ENCODE measurements at places on chromosomes 1 and 21.
A peak's percentile ranks its signal among the peaks of the same experiment; 100 is the strongest.

DNA sequence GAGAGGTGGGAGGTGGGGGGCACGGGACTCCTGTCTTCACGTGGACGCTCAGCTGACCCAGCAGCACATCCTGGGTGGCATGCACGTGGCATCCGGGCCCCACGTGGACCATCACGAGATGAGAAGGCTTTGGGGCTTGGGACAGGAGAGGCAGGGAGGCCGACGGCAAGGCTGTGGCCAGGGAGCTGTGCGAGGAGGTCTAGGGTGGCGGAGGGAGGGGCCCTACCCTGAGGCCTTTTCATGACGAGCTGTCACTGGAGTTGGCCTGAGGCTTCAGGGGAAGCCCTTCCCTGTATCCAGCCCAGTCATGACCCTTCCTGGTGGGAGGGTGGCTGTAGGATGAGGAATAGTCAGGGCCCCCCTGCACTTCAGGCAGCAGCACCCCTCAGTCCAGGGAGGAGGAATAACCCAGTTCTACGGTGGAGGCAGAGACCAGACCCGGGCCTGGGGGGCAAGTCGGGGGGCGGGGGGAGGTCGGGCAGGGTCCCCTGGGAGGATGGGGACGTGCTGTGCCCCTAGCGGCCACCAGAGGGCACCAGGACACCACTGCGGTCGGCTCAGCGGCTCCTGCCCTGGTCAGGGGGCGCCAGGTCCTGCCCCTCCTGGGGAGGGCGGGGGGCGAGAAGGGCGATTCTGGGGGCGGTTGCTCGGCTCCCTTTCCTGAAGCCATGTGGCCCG lies 2.0 kb upstream of the PERM1 start:
- peak; percentile 80 for DNase-seq

DNA sequence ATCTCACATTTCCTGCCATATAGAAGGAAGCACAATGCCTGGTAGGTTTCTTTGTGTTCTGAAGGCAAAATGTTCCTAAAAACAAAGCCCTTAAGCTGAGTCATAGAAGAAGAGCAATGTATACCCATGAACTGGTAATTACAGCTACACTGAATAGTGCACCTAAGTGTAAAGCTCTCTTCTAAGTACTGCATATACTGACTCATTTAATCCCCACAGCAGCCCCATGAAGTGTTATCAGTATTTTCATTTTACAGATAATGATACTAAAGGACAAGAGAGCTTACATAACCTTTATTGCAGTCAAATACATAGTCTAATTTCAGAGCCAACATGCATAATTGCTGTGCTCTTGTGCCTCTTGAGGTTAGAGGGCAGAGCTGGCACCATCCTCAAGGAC lies 239.9 kb downstream of the DPYD start:
- DNase-seq: no peak

- no peak for DNase-seq
Observed at GRCh38 chr1:161006563-161006962, 14.4 kb downstream of the F11R start.

DNA sequence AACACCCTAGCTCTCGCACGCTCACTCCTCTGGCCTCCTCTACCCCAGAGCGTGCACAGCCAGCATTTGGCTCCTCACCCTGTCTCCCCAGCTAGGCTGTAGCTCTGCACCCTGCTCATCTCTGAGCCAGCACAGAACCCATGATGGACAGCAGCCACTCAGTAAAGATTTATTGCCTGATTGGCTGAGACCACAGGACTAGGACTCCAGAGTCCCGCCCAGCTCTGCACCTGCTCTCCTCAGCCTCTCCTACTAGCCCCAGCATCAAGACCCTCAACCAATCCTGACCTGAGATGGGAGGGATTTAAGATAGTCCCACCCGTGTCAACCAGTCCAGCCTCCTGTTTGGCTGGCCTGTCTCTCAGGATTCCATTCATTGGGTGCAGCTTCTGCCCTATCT lies 9.3 kb downstream of the C1QB start:
- DNase-seq: no peak

GRCh38 chr21:31983120-31983519 lies 110.3 kb downstream of the HUNK start:
- DNase-seq: no peak

DNA sequence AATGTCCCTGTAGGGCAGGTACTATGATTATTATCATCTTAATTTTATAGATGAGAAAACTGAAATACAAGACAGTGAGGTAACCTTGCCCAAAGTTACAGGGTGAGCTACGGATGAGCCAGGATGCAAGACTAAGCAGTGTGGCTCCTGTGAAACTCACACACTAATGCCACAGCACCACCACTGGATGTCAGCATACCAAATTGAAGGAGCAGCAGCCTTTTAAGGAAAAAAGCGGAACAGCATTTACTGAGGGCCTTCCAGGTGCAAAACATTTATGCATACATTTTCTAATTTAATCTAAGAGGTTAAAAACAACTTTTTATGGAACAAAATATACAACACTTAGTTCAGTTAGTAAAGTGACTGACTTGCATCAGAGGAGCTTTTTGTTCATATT lies 41.7 kb downstream of the SEC16B start:
- DNase-seq: no peak

DNA sequence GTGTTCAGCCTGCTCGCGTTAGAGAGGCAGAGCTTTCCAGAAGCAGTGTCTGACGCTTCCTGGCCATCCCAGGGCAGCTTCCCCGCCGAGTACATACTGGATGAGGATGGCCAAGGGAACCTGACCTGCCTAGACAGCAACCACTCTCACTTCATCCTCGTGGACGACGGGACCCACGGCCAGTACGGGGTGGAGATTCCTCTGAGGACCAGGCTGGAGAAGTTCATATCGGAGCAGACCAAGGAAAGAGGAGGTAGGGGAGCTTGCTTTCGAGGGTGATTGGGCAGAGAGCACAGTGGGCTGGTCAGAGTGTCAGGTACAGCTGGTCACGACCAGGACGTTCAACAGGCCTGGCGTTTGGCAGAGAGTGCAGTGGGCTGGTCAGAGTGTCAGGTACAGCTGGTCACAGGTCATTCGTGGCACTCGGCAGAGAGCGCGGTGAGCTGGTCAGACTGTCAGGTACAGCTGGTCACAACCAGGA lies 22.4 kb downstream of the TRPM2 start:
- no peak for DNase-seq

GRCh38 chr1:220526294-220526693 lies 1.6 kb upstream of the MARK1 start:
- no peak for DNase-seq

- peak; percentile 24 for DNase-seq
Observed at GRCh38 chr1:234925440-234926263, 203.0 kb downstream of the TOMM20 start.

- no peak for DNase-seq
Observed at GRCh38 chr1:38690790-38691449, 168.7 kb downstream of the RRAGC start.

DNA sequence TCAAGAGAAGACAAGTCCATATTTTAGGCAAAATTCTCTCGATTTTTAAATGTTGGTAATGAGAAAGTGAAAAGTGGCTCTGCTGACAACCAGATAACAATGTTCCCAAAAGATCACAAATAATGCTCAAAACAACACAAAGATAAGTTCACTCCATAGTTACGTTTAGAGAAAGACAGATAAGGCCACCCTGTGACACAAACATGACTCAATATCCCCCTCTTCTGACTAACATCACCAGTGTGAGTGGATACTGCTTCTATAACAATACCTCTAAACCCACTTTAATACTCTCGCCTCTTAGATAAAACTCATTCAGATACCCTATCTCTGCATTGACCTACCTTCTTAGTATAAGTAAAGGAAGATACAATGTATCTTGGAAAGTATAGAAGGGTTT lies 51.2 kb upstream of the RGS7 start:
- DNase-seq: no peak

- peak; percentile 45 for DNase-seq
Observed at GRCh38 chr1:186183219-186183618, 191.8 kb downstream of the TPR start.

- no peak for DNase-seq
Observed at GRCh38 chr21:38956521-38956855, 150.8 kb downstream of the ETS2 start.

GRCh38 chr1:155324717-155325602 lies 4.3 kb downstream of the RUSC1 start:
- DNase-seq: peak; percentile 47

- no peak for DNase-seq
Observed at GRCh38 chr1:199529324-199529723, 498.2 kb upstream of the NR5A2 start.
